ENCODE measurements at places on chromosomes 5 and 9.

GRCh38 chr5:8060235-8060952 is 191.4 kb downstream of the MTRR start:
- DNase-seq, result no peak

- no peak for DNase-seq
These were observed 129.3 kb upstream of the SEMA6A start for GRCh38 chr5:116703941-116704340.

GRCh38 chr5:176413709-176414191 is 2.6 kb downstream of the CLTB start:
- DNase-seq, result no peak

GRCh38 chr5:179852993-179853547 is 5.5 kb downstream of the MRNIP start:
- DNase-seq, result no peak

DNA sequence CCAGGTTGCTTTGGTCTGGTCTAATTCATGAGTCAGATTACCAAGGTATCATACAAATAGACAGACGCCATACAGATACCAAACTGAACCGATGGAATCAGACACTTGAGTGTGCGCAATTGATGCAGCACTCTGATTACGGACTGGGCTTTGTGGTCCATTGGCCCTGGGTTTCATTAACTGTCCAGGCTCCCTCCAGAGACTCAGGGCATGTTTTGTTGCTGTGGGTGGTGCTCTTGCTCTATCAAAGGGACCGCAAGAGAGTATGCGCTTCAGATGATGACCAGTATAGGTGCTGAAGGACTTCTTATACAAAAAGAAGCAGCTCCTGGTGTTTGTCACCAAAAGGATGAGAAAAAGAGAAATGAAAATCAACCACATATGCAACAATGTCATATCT is 36.9 kb upstream of the ANKRD55 start:
- DNase-seq, result no peak

- no peak for DNase-seq
These were observed 4.8 kb downstream of the RETREG1 start for GRCh38 chr5:16612007-16612406.

DNA sequence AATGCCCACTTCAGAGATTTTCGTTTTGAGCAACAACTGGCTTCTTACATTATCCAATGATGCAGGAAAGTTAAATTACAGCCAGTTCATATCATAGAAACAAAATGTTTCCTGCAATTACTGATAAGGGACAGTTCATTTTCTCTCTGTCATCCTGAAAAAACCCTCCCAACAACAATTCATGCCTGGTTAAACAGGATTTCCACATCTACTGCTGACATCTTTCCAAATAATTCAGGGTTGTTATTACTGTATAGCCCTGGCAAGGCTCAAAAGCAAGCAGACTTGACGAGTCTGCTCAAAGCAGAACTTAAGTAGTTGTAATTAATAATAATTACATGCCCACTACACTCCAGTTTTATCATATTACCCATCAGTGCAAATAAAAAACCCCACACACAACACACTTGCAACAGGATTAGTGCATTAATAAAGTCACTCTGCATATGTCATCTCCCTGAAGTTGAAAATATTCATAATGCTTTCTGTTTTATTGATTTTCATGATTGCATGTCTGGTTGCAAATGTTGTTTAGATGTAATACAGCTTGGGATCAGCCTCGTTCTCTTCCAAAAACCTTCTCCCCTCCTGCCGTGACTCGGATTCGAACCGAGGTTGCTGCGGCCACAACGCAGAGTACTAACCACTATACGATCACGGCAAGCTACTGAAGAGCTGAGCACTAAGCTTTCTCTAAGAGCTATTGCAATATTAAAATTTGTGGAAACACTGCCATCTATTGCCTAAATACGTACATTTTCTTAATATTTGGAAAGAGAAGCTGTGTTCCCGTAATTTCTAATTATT is 119.6 kb upstream of the NFIB start:
- DNase-seq, result no peak

- peak; percentile 10 for DNase-seq
These were observed 20.6 kb upstream of the PTGES start for GRCh38 chr9:129773262-129774048.

- no peak for DNase-seq
These were observed 45.2 kb downstream of the ENC1 start for GRCh38 chr5:74595143-74595925.

DNA sequence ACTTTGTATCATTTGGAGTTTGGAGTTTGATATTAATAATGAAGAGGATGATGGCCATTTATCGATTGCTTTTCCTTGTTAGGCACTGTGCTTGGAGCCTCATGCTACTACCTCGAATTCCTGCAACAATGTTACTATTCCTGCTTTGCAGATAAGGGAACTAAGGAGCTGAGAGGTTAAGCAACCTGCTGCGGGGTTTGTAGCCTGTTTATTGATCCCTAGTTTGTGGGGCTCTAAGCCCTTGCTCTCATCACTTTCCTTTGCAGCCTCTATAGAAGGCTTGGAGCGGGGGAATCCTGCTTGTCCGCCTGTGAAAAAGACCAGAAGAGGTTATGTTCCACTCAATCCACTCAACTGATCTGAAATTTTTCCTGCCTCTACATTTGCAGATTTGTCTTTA is 15.8 kb downstream of the ARHGEF28 start:
- DNase-seq, result no peak

DNA sequence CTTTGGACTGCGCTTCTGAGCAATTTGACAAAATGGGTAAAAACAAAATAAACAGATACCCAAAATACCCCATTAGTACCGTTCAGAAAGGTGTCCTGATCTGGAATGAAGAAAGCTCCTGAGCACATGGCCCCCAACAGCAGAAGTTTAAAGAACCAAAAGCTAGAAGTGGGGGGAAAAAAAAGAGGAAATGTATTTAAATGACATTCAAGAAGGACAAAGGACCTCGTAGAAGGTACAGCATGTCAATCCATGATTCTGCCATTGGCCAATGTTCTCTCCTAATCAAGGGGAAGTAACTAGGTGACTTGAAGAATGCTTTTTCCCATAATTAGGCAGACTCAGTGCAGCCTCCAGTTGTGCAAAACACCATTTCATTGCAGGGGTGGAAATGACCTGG is 78.6 kb downstream of the SERINC5 start:
- DNase-seq, result no peak

DNA sequence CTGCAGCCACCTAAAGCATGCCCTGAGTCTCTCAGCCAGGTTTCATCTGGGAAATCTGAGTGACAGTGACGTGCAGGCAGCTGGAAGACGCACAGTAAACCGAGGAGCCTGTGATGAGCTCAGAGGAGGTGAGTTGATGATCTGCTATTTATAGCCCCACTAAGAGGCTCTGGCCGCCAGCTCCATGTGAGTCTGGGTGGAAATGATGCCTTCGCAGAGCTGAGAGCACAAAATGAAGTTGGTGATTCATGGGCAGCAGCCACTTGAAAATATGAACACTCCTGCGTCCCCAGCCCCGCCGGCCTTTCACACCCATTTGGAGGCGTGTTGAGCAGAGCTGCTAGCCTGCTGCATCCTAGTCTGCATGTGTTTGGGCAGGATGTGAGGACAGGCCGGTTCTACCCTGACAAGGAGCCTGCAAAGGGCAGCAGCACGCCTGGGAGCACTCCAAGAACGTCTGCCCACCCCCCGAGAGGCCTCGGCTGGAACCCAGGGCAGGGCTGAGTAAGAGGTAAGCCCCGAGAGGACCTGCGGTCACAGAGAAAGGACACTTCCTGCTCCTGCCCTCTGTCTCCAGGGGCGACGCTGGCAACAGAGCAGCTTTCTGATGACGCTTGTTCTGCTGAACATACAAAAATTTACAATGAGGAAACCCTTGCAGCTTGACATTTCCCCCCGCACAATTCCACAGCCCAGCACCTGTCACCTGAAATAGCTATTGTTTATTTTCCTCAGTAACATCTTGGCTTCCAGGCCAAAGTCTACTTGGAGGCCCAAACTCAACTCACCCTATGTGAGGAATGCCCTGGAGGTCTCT is 25.1 kb upstream of the CDKN2AIPNL start:
- DNase-seq, result peak; percentile 66

DNA sequence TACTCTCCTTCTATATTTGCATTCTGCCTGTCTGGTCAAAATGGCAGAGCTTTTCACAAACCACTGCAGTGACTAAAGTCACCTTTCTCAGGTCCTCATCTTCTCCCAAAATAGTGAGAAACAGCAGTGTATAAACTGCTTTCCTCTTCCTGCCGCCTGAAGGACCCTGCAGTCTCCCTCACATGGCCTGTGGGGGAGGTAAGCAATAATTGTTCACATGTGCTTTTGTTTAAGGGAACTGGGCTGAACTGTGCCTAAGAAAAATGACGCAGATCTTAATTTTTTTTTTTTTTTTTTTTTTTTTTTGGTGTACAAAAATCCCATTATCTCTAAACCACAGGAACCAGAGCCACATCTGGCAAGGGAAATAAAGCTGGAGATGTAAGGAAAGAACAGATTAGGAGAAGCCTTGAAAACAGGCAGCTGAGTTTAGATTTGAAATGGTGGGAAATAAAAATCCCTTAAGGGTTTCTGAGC is 131.7 kb upstream of the VLDLR start:
- DNase-seq, result no peak

GRCh38 chr5:154264549-154265196 is 74.1 kb downstream of the GALNT10 start:
- no peak for DNase-seq
